Esophagus muscularis mucosa (tissue), 4 donors: ENCODE measurements at places on chromosomes 1 and 21. TPM values are rescaled to one million over a fixed set of nuclear protein-coding genes. Genes with fewer than 3 reads are reported as not detected.

Gene ADAM30
- not detected for total RNA-seq

Gene VPS72
- total RNA-seq, result 53.0 TPM

Gene TFF3
- total RNA-seq, result 8.7 TPM

Gene EPHA10
- total RNA-seq, result 0.17 TPM

Gene SYDE2
- total RNA-seq, result 104 TPM

Gene TRPM2
- total RNA-seq, result 3.5 TPM
